ENCODE measurements at places on chromosomes 7 and 10.

DNA sequence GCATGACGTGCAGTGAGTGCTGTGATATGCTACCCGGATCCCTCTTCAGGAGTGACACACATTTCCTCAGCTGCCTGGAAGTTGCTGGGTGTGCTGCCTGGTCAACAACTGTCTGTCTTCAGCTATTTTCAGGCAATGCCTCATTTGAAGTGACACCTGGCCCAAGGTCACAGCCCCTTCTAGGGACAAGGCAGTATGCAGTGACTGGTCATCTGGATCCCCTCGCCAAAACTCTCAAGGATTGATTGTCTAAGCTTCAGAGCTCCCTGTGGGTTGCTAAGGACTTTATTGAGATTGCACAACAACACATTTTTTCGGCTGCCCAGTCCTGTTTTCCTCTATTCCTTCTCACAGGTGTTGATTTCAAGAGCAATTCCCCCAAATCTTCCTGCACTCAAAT, 108.8 kb downstream of the GNAI1 start:
- no peak for DNase-seq

- no peak for DNase-seq
These were observed 645 bp upstream of the COPG2 start for GRCh38 chr7:130669085-130669700.

DNA sequence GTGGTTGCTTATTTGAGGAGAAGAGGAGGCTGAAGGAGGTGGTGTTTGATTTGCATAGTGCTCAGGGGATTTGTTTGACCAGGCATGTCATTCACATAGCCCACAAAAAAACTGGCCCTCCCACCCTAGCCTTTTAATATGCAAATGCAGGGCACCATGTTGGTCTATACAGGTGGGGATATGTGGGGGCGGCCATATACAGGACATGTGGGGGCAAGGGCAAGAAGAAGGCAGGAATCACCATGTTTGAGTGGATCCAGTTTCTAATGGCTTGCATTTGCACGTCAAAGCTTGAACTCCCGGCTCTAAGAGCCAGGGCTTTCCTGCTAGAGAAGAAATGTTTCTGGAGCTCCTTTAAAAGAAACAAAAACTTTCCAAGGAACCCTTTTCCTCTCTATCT, 541.0 kb downstream of the ZWINT start:
- no peak for DNase-seq

DNA sequence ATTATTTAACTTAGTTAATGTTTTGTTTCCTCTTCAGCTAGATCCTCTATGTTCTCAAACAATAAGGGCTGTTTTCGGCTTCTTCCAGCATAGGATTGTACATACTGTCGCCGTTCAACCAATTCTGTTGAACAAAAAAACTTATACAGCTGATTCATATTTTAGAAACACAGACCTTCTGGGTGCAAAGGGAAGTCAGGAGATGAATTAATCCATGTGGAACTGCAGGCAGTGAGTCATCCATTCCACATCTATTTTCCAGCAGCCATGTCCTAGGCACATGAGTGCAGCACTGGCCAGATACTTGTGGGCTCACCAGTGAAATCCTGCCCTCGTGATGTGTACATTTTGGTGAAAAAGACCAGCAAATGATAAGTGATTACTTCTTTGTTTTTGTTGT, 163.2 kb downstream of the JAZF1 start:
- DNase-seq: no peak

DNA sequence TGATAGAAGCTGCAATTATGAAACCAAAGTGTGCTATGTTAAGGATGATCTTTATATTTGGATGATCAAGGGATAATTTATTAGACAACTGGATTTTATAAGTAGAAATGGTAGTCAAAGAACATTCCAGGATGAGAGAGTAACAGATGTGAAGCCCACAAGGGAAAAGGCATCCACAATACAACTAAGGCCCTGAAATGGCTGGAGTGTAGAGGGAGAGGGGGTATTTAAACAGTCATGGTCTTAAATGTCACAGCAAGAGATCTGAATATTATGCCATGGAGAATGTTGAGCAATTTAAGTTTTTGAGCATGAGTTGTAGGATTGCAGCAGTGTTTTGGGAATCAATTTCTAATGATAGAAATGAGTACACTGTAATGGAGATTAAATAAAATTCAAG, 282.3 kb upstream of the DKK1 start:
- no peak for DNase-seq

DNA sequence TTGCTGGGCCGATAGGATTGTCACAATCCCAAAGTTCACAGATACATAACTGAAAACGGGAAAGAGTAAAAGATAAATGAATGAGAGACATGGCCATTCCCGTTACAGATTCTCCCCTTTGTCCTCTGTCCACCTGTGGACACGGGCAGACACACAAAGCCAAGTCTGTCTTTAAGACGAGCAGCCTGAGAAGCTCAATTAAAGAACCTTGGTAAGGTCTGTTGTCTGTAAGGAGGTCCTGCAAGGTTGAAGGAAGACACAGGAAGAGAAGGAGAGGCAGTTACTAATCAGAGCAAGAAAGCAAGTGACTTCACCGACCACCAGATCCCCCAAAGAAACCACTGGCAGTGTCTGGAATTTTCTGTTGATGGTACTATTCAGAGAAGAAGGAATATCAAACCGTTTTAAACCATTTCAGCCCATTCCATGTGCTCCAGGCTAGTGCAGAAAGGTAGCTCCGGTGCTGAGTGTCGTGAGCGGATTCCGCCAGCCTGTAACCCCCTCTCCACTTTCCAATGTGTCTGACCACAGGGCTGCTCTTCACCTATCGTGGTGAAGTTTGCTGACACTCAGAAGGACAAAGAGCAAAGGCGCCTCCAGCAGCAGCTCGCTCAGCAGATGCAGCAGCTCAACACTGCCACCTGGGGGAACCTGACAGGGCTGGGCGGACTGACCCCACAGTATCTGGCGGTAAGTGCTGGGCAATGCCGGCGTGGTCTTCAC, 252.6 kb downstream of the CELF2 start:
- peak; percentile 72 for DNase-seq

GRCh38 chr7:105277341-105277740, 111.4 kb downstream of the SRPK2 start:
- no peak for DNase-seq

DNA sequence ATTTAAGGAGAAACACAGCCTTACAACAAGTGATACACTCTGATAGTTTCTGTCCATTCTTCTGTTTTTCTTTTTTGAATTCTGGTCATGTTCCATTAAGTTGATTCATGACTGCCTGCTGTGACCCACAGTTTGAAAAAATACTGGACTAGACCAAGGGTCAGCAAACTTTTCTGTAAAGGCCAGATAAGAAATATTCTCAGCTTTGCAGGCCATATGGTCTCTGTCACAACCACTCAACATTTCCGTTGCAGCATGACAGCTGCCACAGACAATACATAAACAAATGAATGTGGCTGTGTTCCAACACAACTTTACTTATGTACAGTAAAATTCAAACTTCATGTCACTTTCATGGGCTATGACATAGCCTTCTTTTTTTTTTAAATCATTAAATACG, 156.7 kb downstream of the PLXNA4 start:
- no peak for DNase-seq

DNA sequence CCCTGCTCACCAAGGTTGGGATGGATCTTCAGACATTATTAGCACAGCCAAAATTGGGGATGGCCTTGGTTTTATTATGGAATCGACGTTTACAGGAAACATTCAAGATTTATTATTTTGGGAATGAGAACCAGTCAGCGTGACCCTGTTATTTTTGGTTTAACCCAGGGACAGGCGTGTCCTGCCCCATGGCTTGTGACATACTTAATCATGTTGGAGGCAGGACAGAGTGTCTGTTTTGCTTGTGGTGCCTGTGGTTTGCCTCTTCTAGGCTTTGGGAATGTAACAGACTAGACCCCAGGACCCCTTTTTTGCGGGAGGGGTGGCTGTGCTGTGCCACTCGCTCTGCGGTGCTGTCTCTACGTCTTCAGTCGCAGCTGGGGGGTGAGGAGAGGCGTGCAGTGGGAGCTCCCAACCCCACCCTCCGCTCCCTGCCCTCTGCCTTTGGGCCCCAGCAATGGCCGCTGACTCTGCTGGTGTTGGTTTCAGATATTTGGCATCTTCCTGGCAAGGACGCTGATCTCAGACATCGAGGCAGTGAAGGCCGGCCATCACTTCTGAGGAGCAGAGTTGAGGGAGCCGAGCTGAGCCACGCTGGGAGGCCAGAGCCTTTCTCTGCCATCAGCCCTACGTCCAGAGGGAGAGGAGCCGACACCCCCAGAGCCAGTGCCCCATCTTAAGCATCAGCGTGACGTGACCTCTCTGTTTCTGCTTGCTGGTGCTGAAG, 20.1 kb upstream of the SH2D4B start:
- DNase-seq: no peak

- DNase-seq: no peak
These were observed 24.6 kb upstream of the INMT start for GRCh38 chr7:30727061-30727945.

DNA sequence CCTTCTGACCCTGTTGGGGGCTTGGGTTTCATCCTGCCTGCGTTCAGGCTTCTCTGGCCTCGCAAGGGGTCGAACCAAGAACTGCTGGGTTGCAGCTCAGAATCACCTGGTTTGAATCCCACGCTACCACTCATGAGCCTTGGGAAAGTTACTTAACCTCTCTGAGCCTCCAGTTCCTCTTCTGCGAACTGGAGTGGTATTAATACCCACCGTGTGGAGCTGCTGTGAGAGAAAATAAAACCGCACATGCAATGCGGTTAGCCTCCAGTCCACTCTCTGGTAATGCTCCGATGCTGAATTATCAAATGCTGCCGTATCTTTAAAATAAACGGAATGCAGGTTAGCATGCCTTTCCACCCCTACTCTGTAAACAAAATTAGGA, 171.9 kb downstream of the ARHGAP12 start:
- DNase-seq: no peak

GRCh38 chr10:102024799-102025198, 31.2 kb downstream of the ARMH3 start:
- no peak for DNase-seq

GRCh38 chr7:130009848-130010688, 41.1 kb downstream of the ZC3HC1 start:
- DNase-seq: peak; percentile 41

GRCh38 chr7:152602962-152603361, 73.0 kb downstream of the XRCC2 start:
- no peak for DNase-seq

GRCh38 chr7:71544816-71545215, 412.9 kb downstream of the GALNT17 start:
- DNase-seq: no peak

DNA sequence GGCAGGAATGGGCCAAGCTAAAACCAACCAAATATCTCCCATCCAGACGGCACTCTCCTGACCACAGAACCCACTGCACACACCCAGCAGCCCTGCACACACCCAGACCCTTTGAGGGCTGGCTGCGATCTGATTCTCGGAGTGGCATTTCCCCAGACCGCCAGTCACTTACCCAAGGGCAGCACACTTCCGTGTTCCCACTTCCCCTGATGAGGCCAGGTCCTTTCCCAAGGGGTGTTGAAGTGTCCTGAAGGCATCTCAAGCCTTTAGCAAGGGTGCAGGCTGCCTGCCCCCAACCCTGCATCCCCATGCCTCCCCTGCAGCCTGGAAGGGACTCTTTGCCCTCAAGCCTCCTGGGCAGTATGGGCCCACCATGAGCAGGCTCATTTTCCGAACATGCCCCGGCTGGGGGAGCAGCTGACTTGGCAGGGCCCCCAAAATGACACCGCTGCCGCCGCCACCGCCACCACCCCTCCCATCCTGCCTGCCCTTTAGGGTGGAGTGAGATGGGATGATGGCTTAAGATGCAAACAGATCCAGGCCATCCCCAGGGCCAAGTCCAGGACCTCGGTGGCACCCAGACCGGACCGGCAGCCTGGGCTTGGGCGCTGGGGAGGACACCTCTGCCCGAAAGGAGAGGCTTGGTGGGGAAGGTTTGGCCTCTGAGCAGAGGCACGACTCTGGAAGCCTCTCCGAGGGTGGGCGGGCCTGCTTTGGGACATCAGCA, 159.8 kb downstream of the NRF1 start:
- no peak for DNase-seq

- no peak for DNase-seq
These were observed 308.6 kb upstream of the NRP1 start for GRCh38 chr10:33643042-33643441.

DNA sequence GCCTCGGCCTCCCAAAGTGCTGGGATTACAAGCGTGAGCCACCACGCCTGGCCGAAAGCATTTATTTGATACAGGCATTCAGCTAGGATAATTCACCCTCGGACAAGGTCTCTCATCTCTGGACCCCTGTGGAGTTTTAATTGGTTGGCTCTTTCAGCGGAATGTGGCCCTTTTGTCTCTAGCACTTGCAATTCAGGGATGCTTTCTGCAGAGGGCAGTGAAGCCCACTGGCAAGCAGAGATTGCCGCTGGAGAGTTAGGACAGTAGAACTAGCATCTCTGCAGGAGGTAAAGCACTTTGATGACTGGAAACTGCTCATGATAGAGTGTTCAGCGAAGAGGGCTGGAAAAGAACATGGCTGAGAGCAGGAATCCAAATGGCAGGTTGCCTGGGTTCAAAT, 62.0 kb downstream of the SUFU start:
- no peak for DNase-seq

DNA sequence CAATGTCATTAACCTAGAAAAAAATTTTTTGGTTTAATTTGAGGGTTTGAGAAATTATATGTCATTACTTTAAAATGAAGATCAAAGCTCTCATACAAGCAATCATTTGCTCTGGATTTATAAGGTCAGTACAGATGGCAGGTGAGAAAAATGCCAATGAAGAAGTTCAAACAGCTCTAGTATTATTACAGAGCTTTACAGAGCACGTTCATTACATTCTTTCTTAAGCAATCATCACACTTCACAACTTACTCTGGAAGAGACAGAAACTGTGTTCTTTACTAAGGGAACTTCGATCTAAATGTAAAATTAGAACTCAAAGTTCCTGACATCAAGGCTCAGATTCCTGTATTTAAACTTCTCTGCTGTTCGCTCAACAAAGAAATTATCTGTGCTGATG, 153.4 kb downstream of the ATE1 start:
- DNase-seq: no peak

GRCh38 chr10:117928281-117928680, 118.5 kb downstream of the RAB11FIP2 start:
- no peak for DNase-seq

DNA sequence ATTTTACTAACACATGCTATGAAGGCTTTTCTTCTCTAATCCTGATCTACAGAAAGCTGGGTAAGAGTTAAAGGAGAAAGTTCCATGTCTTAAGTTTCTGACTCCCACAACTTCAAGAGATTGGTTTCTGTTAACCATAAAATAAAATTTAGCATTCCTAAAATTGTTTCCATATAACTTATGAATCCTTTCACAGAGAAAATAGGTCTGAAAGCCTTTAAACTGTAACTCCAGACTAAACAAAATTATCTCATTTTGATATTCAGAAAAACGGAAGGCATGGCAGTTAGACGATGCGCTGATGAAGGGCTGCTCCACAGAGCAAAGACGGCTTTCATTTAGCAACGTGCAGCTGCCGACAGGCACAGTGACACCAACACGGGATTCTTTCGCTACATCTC, 133.3 kb downstream of the SLC25A13 start:
- DNase-seq: no peak

GRCh38 chr7:87375662-87376435, 30.4 kb downstream of the CROT start:
- no peak for DNase-seq

GRCh38 chr7:108246227-108246837, 116.2 kb upstream of the LAMB4 start:
- peak; percentile 5 for DNase-seq

GRCh38 chr7:158237672-158238335, 349.8 kb downstream of the PTPRN2 start:
- DNase-seq: no peak

Measured in HTR-8/SVneo (cell line).